8988T (cell line): ENCODE measurements at places on chromosomes 13 and 19.

GRCh38 chr13:63198071-63198470 is 1782.4 kb upstream of the PCDH20 start:
- no peak for DNase-seq

DNA sequence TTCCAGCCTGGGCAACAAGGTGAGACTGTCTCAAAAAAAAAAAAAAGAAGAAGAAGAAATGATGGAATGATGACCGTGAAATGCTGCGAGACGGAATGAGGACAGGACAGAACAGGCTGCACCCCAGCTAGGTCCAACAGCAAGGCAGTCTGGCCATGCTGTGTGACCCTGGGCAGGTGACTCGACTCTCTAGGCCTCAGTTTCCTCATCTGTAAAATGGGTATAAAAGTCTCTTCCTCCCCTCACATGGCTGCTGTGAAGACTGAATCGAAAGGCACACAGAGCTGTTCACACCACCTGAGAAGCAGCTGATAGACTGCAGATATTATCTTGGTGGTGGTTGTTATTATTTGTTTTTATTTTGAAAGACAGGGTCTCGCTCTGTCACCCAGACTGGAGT is 22.3 kb downstream of the PTPRS start:
- no peak for DNase-seq

GRCh38 chr19:39847525-39847924 is 1.3 kb upstream of the FBL start:
- DNase-seq = no peak

DNA sequence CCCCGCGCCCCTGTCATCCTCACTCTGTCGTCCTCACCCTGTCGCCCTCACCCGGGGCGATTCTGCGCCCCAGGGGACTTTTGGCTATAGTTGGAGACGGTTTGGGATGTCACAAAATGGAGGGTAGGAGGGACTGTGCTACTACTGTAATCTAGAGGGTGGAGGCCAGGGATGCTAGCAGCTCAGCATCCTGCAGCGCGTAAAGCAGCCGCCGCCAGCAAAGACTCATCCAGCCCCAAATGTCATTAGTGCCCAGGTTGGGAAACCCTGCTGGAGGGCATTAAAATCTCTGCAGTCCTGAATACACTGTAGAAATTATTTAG is 362 bp downstream of the ZNF557 start:
- DNase-seq = no peak
